ENCODE measurements at places on chromosomes 4 and X.

DNA sequence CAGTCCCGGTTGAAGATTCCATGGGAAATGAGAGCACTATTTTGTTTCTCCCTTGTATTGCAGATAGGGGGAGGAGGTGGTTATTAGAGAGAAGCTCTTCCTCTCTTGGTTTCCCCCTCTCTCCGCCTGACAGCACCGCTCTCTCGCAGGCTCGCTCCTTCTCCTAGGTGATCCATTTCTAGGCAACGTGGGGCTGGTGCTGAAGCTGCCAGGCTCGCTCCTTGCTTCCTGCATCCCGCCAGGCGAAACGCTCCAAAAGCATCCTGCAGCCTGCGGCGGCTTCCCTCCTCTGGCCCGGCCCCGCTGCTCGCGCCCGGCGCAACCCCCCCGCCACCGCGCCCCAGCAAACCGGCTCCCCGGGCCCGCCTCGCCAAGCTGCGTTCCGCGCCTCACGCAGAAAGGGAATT lies at the start of gene GRID2:
Gene GRID2 (plus strand): TSS at position 346 of the 407 bp plus-strand sequence.
- no peak for DNase-seq

DNA sequence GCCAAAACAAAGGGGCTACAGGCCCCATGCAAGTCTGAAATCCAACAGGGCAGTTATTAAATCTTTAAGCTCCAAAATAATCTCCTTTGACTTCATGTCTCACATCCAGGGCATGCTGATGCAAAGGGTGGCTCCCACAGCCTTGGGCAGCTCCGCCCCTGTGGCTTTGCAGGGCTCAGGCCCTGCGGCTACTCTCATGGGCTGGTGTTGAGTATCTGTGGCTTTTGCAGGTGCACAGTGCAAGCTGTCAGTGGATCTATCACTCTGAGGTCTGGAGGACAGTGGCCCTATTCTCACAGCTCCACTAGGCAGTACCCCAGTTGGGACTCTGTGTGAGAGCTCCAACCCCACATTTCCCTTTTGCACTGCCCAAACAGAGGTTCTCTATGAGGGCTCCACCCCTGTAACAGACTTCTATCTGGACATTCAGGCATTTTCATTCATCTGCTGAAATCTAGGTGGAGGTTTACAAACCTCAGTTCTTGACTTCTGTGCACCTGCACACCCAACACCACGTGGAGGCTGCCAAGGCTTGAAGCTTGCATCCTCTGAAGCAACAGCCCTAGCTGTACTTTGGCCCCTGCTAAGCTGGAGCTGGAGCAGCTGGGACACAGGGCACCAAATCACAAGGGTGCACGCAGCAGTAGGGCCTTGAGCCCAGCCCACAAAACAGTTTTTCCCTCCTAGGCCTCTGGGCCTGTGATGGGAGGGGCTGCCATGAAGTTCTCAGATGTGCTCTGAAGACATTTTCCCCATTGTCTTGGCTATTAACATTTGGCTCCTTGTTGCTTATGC lies 154.8 kb upstream of the PDE5A start:
- no peak for DNase-seq

DNA sequence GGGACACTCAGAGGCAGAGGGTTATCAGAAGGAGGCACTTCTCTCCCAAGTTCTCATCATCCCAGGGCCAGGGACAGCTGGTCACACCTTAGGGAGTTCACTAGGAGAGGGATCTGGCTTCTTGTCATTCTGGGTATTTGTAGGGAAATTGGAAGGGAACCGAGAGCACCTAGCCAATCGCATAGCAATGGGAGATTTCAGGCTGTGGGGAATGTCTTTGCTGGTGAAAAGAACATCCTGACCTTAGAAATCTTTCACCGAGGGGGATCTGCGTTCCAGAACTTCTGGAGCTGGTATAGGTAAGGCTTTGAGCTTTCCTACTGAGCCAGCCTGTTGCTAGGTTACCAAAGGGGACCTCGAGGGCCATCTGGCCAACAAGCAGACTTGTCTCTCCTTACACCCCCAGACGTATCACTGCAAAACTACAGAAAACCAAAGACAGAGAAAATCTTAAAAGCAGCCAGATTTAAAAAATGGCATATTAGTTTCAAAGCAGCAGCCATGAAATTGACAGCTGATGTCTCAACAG lies 6.8 kb downstream of the HTT-AS start:
- DNase-seq = no peak

DNA sequence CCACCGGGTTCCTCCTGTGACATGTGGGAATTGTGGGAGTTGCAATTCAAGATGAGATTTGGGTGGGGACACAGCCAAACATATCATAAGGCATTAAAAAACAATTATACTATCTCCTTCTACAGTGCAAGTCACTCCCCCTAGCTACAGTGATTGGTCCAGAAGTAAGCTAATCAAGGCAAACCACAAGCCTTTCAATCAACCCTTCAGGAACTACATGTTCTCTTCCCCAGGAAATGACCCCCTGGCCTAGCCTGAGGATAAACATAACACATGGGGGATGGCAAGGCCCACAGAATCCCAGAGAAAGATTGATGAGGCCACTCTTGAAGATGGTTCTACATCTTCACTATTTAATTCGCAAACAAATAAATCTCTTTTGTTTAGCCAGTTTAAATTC lies 25.2 kb upstream of the FAM241A start:
- no peak for DNase-seq
